ENCODE measurements at places on chromosomes 3 and 15. TPM values are rescaled to one million over a fixed set of nuclear protein-coding genes. Genes with fewer than 3 reads are reported as not detected.

- no peak for DNase-seq
Observed at GRCh38 chr3:136734382-136735070, 17.7 kb downstream of the STAG1 start.

The VEPH1 gene
- not detected for total RNA-seq

DNA sequence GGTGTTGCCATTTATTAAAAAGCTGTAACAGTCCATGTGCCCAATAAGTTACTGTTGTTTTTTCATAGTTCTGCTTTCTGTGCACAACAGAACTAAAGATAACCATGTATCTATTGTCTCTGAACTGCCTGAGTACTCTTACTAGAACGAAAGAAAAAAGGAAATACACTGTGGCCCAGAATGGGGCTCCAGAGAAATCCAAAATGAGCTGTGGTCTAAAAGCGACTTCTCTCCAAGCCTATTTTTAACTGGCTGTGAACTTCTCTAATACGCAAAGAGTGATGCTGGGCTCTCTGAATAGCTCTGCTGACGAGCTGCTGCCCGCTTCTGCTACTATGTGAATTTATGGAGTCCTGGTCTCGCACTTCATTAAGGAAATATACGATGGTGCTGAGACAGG lies 56.2 kb upstream of the LPP start:
- DNase-seq: no peak

The GOLGA8H gene
- not detected for total RNA-seq

- no peak for DNase-seq
Observed at GRCh38 chr15:68576235-68576892, 2.4 kb upstream of the CORO2B start.

- no peak for DNase-seq
Observed at GRCh38 chr3:65478551-65479500, 559.9 kb downstream of the MAGI1 start.

DNA sequence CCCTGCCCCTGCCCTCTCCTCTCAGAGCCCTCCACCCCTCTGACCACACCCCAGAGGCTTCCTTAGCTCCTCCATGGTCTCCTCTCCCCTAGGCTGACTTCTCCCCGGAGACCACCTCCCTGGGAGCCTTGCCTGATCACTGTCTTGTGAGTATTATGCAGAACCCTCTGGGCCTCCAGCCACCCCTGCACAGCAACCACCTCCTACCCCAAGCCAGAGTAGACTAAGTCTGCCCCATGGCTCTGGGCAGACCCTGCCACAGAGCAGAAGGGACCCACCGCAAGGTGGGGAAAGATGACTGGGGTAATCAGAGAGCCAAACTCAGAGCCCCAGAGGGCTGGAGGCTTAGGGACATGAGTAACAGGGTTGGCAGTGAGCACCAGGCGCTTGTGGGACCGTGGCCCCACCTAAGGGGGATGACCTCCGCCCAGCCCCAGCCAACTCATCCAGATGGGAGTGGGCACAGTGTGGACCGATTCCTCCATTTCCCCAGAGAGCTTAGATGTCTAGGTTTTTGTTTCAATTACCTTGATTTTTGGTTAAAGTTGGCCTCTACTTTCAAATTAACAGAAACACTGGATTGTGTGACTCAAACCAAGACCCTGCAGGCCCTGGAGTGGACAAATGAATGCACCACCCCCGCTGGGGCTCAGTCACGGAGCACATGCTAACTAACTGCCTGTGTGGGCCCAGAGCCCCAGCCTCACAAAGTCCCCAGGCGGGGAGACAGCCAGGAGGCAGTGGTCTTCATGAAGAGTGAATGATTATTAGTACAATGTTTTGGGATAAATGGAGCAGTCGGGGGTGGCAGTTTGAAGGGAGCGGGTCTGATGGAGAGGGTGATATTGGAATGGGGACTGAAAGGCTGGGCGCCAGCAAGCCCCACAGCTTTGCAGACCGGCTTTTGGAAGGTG lies 119.4 kb upstream of the PRR20G start:
- DNase-seq: no peak

The MYRIP gene
- not detected for total RNA-seq

- DNase-seq: no peak
Observed at GRCh38 chr15:73488698-73489097, 45.7 kb downstream of the REC114 start.

DNA sequence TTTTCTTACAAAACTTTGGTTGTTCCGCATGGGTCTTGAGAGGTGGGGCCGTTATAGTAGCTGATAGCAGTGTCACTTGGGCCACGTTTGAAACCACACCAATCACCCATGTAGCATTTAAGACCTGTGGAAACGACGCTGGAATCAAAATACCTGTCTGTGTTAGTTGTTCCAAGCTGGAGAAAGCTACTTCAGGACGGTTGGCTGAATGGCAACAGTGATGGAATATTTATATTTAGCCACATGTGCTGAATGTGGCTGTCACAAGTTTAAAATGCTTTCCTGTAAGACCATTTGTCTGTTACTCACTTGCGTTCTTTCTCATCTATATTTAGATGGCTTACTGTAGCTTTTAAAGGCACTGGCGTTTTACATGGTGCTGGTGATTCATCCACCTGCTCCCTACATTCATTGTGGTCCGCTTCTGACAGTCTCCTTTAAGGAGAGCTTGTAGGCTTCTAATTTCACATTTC lies 1.4 kb downstream of the DNAJA4 start:
- no peak for DNase-seq

The ACOX2 gene
- not detected for total RNA-seq

The LCTL gene
- not detected for total RNA-seq

DNA sequence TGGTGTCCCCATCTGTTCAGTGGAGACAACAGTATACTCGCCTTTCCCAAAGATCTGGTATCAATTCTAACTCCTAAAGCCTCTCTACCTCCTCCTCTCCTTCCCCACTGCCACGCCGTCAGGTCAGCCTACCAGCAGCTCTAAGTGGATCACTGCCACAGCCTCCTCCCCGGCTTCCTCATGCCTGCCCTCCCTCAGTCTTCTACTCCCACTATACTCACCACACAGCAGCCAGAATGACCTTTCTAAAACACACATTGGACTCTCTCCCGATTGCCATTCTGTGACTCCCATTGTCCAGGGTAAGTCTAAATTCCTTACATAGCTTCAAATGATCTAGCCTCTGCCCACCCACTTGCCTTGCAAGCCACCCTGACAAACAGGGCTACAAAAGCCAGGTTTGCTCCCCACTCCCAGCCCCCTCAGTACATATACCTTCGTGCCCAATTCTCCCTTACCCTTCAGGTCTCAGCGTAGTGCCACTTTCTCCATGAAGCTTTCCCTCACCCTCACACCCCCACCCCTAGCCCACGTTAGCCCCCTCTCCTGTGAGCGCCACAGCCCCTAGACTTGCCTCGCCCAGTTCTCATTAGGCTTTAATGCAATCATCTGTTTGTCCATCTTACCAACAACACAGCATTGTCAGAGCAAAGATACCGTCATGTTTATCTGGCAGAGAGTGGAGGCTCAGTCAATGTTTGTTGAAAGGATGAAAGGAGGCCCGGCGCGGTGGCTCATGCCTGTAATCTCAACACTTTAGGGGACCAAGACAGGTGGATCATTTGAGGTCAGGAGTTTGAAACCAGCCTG lies 9.5 kb upstream of the SEMA7A start:
- DNase-seq: no peak

The MAN2C1 gene
- 250 TPM for total RNA-seq

DNA sequence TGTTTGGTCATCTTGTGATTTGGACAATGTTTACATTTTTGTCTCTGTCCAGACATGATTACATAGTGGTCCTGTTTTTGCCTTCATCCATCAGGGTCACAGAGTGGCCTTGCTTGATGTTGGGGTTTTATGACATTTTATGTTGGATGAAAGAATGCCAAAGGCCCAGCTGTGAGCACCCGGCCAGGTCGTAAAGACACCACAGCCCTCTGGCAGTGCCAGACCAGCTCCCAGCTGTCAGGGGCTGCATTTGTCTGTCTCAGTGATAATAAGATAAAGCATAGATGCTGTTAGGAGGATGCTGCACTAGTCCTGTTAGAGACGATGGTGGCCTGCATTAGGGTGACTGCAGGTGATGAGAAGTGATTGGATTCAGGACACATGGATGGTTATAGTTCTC lies 117.5 kb downstream of the FAM174B start:
- no peak for DNase-seq

GRCh38 chr15:100571592-100572167 lies 30.3 kb downstream of the LINS1 start:
- no peak for DNase-seq

The GOLGA8R gene
- total RNA-seq: 2.8 TPM

DNA sequence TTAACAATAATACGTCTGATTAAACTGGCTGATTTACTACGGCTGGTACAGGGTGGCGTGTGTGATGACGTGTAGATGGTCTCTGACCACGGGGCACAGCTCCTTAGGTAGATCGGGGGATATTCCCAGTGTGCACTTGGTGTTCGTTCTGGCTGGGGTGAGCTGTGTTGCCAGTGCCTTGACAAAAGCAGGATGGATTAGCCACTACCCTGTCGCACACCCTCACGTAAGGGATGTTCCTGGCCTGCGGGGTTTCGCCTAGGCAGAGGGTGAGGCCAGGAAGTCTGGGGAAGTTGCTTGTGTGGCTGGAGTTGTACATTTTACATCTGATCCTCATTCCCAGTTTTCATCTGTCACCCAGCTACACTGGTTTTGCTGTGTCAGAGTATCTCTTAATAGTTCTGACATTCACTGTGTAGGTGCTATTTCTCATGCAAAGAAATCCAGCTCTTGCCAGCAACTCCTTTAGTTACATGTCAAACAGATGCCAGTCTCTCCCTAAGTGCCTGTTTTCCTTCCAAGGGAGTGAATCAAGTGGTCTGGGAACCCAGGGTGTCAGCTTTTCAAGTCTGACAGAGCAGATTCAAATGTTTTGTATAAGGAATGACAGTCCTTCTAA lies 66.1 kb upstream of the CCR4 start:
- no peak for DNase-seq

- DNase-seq: no peak
Observed at GRCh38 chr15:47819158-47819557, 101.9 kb downstream of the SEMA6D start.

- DNase-seq: no peak
Observed at GRCh38 chr3:24829011-24829581, 334.4 kb upstream of the THRB start.

The SLC25A20 gene
- total RNA-seq: 17.4 TPM

GRCh38 chr15:68987676-68988075 lies 26.8 kb upstream of the NOX5 start:
- DNase-seq: no peak

DNA sequence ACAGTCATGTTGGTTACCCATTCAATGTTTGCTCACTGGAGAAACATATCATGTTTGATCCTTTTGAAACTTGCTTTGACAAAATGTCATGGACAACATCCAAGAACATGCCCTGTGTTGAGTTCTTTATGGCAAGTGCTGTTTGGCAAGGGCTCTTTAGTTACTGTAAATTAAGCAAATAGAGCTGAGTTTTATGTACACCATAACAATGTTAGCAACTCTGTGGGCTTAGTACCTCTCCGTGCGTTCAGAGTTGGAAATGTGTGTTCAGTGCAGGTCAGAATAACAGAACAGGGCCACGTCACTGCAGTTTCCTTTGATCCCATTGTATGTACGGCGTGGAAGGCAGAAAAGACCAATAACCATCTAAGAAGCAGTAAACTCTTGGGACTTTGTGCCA lies 132.5 kb downstream of the MYRIP start:
- DNase-seq: no peak

DNA sequence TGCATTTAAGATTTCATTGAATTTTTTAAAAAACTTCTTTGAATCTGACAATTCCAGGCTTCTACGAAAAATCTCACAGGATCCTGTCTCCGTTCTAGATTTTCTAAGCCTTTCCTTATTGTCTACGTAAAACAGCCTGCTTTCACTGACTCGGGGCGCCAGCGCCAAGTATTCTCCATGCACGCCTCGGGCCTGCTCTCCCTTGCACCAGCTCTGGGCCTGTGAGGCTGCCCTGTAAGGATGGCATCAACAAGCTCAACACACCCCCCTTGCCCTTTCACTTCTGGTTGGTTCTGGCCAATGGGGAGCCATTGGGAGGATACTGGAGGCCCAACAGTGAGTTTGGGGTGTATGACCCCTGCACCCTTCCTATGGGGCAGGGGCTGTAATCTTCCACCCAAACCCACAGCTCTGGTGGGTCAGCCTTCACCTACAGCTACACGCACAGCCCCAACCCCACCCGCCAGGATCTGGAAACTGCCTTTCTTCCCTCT lies 47.8 kb downstream of the SLC41A3 start:
- no peak for DNase-seq

All from activated T-helper 1 cell treated with anti-CD3 and anti-CD28 coated beads, Interleukin-12 subunit alpha, Interleukin-12 subunit beta, Interleukin-2, Interleukin-4 antibody, amounts not matched to agents 30 ng/mL and 10 ng/mL and 1 ng/mL, durations not matched to agents 14 hours and 24 hours and 36 hours (primary cell).